NCI-H1694 (cell line): ENCODE measurements at places on chromosomes 5 and 9.
A peak's percentile ranks its signal among the peaks of the same experiment; 100 is the strongest.

DNA sequence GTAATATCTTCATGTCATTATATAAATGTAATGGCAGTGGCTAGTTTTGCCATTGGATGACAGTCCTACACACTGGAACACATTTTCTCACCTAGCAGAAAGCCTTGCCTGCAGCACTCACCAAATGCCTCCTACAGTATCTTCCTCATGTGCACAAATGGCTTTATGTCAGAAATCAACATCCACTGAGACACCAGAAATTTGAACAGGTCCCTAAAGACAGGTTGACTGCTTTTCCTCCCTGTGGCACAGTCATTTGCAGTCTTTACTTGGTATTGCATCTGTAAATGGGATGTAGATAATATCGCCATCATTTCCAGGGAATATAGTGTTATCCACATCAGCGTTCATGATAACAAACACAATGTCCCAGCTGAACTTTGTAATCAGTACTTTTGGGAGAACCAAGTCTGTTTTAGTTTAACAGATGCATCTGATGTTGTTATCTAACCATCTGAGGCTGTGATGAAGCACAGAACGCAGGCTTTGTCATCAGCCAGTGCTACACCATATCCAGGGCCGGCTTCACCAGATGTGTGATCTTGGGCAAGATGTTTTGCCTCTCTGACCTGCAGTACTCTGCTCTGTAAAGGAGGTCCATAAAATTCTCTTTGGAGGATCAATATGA is 83.9 kb upstream of the TAS2R1 start:
- DNase-seq = no peak

DNA sequence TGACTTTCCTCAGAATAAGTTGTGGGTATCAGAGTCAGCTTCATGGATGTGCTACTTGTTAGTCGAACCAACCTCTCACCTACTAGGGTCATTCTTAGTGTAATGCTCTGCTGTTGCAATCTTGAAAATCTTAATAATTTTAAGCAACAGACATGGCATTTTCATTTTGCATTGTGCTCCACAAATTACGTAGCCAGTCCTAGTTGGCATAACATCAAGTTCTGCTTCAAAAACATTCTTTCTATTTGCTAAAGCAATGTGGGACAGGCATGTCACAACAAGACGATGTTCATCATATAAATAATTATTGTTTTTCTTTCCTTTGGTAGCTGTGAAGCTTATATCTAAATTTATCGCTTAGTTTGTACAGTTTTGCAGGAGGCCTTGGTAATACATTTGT is 39.3 kb upstream of the CDH12 start:
- DNase-seq = peak; percentile 37

DNA sequence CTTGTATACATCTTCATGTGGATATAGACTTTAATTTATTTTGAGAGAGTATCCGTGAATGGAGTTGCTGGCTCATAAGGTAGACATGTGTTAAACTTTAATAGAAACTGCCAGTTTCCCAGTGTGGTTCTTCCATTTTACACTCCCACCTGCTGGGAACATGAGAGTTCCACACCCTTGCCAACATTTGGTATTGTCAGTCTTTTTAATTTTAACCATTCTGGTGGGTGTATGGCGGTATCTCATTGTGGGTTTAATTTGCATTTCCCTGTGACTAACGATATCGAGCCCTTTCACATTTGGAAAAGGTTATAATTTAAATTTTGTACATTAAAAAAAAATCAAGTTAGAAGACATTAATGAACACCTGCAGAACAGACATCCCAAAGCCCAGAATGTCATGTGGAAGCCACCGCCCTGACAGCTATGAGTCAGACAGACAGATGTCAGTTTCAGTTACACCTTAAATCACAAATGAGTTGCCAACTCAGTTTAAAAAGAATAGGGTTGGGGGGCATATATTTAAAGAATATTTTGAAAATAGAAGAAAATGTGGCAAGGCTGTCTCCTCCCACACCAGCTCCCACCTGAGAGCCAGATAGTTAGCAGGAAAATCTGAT is 36.9 kb downstream of the ANKRD33B start:
- peak; percentile 35 for DNase-seq

- DNase-seq = peak; percentile 66
Measured at GRCh38 chr9:33452828-33453271, 5.5 kb upstream of the AQP3 start.

- DNase-seq = no peak
Measured at GRCh38 chr5:83377131-83377865, 94.2 kb upstream of the VCAN start.

GRCh38 chr9:106890608-106891007 is 27.6 kb downstream of the ZNF462 start:
- DNase-seq = no peak

DNA sequence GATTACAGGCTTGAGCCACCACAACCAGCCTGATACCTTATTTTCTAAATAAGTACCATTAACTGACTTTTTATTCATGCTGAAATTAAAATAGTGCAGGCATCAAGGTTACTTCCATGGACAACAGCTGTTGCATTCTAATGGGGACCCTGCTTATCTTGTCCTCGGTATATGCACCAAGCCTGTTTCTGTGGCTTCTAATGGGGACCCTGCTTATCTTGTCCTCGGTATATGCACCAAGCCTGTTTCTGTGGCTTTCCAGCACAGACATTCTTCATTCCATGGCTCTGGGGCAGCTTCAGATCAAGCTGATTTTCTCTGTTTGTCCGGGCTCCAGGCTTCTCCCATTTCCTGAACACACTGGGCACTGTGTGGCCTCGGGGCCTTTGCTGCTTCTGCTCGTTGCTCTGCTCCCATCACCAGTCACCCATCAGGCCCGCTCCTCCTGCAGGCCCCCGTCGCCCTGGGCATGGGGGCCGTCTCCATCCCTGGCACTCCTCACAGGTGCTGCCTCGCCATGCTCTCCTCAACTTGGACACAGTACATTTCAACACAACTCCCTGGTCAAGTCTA is 30.7 kb downstream of the ZNF354A start:
- no peak for DNase-seq

GRCh38 chr5:143341807-143342570 is 61.5 kb downstream of the NR3C1 start:
- DNase-seq = no peak

DNA sequence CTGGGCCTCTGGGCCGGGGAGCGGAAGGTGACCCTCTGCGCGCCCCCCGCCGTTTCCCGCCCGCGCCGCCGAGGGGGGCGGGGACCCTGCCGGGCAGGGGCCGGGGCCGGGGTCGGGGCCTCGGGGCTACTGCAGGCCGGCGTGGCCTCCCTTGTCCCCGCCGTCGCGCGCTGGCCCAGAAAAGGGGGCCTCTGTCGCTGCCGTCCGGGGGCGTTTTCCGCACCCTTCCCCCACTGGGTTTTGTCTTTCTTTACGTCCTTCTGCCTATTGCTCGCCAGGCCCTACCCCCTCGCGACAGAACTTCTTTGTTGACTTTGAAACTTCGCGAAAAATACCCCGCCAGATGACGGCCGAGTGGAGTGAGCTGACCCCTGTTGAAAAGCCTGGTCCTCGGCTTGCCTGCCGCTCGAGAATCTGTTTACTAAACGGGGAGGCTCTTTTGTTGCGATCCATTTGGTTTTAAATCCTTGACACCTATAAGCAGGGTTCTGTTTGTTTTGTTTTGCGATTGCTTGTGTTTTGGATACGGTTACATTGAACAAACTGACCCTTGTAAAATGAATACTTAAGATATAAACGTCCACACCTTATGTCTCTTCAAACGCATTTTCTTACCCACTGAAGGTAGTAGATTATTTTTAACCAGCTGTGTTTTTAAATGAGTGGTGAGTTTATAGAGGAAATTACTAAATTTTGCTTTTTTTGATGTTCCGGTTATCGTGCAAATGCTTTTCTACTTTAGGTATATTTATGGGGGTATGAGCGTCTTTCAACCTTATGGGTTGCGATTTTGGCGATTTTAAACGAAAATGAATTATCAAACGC is 765 bp downstream of the MARCHF6 start:
- no peak for DNase-seq

- DNase-seq = no peak
Measured at GRCh38 chr9:90169490-90169889, 473.1 kb downstream of the DIRAS2 start.

- no peak for DNase-seq
Measured at GRCh38 chr9:125391704-125392103, 130.1 kb downstream of the GAPVD1 start.

DNA sequence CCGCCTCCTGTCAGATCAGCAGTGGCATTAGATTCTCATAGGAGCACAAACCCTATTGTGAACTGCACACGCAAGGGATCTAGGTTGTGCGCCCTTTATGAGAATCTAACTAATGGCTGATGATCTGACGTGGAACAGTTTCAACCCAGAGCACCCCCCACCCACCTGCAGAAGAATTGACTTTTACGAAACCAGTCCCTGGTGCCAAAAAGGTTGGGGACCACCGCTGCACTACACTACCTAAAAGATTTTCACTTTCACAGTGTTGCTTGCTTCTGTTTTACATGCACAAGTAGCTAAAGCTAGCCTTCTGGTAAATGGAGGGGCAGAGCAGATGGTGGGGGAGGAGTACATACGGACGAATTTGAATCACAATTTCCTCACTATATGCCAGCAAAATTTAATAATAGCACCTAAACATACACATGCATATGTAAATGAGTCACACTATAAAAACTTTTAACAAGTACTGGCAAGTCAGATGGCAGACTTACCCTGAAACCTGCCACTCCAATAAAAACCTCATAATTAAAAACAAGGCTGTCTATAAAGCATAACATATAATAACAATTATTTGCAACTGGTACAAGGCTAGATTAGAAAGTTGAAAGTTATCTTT is 24.0 kb upstream of the CDKN2B start:
- DNase-seq = peak; percentile 78

DNA sequence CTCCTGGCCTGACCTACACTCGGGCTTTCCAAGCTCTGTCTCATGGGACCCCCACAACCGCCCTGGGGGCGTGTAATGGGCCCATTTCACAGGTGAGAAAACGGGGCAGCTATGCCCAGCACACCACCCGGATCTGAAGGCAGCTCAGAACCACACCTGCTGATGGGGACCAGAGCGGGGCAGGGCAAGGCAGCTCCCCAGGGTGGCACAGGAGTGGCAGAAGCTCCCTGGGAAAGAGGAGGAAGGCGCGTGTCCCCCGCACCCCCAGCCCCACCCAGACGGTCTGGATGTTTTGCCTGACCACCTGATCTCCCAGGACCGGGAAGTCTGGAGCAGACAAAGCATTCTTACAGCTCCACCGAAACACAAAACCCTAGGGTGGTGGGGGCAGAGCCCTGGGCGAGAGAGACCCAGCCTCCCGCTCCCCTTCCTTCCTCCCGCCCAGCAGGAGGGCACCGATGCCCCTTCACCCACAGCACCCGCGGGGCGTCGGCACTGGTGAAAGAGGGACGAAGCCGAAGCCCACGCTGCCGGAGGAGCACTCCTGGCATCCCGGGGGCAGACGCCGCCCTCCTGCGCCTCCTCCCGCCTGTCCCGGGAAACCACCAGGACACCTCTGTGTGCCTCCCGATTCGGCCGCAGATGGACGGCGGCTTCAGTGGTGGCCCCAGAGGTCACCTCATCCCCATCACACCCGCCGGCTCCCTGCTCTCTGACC is 14.5 kb downstream of the NOTCH1 start:
- no peak for DNase-seq

- no peak for DNase-seq
Measured at GRCh38 chr5:97004423-97005060, 68.7 kb downstream of the LNPEP start.

- no peak for DNase-seq
Measured at GRCh38 chr9:120710110-120710981, 3.9 kb downstream of the MEGF9 start.

- DNase-seq = no peak
Measured at GRCh38 chr9:5518937-5519319, 8.6 kb downstream of the PDCD1LG2 start.
